CD8-positive, alpha-beta memory T cell (primary cell): ENCODE measurements at places on chromosomes 13 and 19.

GRCh38 chr13:38879278-38879677 is 111.4 kb downstream of the STOML3 start:
- no peak for DNase-seq

DNA sequence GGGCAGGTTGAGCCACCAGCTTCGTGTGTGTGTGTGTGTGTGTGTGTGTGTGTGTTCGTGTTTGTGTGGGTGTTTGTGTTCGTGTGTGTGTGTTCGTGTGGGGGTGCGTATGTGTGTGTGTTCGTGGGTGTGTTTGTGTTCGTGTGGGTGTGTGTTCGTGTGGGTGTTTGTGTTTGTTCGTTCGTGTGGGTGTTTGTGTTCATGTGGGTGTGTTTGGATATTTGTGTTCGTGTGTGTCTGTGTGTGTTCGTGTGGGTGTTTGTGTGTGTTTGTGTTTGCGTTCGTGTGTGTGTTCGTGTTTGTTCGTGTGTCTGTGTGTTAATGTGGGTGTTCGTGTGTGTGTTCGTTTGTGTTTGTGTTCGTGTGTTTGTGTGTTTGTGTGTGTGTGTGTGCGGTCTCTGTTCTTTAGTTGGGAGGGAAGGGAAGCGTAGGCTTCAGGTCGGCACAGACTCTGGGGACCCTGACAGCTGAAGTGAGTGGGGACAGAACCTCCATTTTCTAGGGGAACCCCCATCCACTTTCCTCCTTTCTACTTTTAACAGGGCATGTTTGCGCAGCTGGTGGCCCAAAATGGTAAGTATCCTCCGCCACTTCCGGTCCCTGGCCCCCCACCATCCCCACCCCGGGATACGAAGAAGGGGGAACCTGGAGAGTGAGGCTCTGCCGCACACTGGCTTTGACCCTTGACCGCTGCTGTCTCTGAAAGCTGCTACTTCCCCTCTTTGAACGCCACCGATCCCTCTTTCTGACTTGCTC is 1.6 kb downstream of the TNFSF9 start:
- no peak for DNase-seq

DNA sequence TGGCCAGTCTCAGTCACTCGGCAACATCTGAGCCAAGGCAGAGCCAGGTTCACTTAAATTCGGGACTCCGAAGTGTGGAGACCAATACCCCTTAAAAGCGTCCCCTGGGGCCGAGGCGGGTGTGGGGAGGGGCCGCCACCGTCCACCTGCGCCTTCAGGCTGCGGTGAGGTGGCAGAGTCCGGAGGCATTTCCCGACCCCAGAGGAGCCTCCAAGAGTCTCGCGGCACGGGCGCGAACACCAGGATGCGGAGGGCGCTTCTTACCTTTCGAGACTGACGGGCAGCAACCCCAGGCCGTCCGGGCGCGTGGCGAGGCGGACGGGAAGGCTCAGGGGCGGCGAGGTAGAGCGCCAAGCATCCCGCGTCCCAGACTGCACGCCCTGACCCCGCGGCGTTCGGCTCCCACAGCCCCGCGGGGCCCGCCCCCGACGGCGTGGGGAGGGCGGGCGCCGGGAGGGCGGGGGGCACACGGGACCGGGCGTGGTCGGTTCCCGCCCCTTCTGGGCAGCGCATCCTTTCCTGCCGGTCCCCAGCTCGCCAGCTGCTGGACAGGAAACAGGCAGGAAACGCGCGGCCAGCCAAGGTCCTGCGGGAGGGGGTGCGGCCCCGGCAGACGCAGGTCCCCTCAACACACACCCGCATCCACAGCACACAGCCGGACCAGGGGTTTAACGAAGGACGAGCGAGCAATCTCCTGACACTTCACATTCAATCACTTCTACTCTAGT is at the start of gene THSD1:
TSS of gene THSD1 (minus strand) at position 406 of the 728 bp plus-strand sequence. CDS start 3,572 bp downstream, outside the sequence.
- peak; percentile 3 for DNase-seq

GRCh38 chr13:113157929-113158747 is at the start of gene PROZ:
PROZ (plus strand) TSS chr13:113158648; CDS start chr13:113158661, 13 bp downstream.
- no peak for DNase-seq

DNA sequence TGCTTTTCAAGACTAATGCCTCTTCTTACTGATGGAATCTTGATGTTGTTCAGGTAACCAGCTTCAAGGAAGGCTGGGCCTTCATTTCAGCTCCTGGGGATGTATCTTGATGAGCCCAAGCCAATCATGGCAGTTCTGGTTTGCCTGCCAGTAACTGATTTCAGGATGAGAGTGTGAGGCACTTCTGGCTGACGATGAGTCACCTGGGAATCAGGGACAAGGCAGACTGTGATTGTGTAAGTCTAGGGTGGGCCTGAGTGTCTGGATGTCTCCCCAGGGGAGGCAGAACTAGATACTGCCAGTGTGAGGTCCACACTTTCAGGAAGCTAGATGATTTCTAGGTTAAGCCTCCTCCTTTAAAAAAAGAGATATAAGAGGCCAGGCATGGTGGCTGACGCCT is 77.3 kb upstream of the KL start:
- DNase-seq: no peak

DNA sequence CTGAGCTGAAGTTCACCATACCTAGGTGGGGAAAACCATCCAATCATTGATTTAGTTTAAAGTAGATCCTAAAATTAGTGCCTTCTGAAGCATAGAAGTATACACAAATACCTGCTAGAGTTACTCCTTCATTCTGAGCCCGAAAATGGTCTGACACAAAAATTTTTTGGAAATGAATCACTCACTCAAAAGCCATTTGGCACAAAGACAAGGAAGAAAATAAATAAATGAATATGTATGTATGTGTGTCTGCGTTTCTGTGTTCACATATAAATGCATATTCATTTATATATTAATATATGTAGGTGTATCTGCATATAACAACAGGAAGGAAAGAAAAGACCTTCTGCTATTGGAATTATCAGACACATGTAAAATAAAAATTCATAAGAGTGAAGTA is 614.4 kb upstream of the PCDH9 start:
- no peak for DNase-seq

DNA sequence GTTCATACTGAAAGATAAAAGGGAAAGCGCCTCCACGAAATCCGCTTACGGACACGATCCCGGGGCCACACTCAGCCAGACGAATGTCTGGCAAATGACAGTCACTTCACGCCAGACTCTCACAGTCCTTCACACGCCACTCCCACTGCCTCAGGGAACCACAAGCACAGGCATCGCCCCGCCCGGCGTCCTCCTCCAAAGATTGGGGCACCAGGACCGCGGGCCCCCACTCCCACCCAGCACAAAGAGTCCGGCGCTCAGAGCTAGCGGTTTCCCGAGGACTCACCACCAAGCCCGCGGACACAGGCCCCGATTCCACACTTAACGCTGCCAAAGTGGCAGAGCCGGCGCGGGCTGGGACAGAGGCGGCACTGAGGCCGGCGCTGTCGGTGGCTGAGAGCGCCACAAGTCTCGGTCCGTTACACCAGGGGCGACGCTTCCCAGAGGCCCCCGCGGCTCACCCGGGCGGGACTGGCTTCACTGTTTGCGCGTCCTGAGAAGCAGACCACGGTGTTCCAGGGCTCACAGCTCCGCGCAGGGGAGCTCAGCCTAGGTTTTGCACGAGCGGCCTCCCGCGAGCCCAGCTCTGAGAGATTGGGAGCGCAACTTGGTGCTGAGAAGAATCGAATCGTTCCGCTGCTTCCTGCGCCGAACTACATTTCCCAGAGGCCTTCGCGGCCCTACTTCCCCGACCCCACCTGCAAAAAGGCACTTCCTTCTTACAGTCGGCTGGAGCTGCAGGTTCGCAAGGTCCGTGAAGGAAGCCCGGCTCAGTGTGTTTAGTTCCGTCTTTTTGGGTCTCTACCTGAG is at the start of gene ZNF569:
TSS of gene ZNF569 (minus strand) at position 647 of the 810 bp plus-strand sequence. CDS start 22,523 bp downstream, outside the sequence.
- peak; percentile 91 for DNase-seq

- DNase-seq: no peak
These were observed 32.2 kb downstream of the CNMD start for GRCh38 chr13:52707375-52707774.

DNA sequence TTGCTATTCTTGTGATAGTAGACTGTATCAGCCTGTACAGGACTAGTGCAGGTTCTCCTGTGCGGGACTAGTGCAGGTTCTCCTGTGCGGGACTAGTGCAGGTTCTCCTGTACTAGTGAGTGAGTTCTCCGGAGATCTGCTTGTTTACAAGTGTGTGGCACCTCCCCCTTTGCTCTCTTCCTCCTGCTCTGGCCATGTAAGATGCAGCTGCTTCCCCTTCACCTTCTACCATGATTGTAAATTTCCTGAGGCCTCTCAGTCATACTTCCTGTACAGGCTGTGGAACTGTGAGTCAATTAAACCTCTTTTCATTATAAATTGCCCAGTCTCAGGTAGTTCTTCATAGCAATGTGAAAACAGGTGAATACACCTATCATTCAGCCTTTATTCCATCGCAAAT is 289.6 kb downstream of the TEX29 start:
- no peak for DNase-seq

DNA sequence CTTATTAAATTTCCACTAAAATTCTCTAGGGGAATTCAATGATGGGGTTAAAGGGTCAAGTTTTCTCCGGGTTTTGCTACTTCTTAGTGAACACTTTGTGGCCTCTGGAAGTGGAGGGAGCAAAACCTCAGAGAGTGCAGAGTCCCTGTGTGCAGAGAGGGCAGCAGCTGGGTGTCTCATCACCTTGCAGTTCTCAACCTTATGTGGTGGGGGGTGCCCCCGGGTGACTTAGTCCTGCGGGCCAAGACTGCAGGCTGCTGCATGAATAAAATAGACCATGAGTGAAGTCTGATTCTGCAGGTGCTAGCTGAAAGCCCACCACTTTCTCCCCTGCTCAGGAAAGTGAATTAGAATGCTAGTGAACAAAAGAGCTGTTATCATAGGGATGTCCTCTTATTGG is 191.6 kb downstream of the DLEU7 start:
- no peak for DNase-seq

GRCh38 chr13:71374471-71375049 is 492.4 kb downstream of the DACH1 start:
- DNase-seq: no peak

DNA sequence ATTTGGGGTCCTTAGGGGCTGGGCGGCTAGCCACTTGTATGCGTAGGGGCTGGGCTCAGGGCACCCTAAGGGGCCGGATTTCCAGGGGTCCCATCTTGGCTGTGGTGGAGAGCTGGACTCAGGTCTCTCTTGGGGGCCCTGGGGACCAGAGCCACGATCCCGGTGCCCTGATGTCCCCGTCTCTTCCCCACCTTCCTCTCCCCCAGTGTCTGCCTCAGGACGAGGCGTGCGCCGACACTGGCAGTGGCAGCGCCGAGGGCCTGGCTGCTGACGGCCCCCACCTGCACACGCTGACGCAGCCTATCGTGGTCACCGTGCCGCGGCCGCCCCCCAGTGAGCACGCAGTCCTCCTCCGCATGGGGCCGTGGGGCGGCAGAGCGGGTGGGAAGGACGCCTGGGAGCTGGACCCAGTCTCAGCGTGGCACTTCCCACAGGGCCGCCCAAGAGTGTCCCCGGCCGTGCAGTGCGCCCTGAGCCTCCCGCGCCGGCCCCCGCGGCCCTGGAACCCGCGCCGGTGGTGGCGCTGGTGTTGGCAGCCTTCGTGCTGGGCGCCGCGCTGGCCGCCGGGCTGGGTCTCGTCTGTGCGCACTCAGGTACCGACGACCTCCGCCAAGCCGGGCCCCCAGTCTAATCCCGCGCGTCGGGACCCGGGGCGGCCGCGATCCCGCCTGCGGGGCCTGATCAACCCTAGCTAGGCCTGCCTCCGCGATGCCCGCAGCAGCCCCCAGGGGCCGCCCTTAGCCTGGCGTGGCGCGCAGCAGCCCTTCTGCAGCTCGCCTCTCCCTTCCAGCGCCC is 2.7 kb upstream of the SNAPC2 start:
- peak; percentile 48 for DNase-seq

DNA sequence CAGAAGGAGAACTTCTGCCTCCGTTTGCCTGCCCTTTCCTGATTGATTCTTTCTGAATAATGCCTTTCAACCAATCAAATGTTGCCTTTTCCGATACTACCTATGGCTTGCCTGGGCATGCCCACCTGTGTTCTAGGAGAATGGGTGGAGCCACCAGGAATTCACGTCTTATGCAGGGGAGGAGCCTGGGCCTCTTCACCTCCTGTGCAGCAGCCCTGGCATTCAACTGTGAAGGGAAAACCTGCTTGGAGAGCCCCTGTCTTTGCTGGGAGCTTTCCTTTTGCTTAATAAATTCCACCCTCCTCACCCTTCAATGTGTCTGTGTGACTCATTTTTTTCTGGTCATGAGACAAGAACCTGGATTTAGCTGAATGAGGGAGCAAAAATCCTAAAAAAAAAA is 730.7 kb downstream of the UQCRFS1 start:
- DNase-seq: no peak

DNA sequence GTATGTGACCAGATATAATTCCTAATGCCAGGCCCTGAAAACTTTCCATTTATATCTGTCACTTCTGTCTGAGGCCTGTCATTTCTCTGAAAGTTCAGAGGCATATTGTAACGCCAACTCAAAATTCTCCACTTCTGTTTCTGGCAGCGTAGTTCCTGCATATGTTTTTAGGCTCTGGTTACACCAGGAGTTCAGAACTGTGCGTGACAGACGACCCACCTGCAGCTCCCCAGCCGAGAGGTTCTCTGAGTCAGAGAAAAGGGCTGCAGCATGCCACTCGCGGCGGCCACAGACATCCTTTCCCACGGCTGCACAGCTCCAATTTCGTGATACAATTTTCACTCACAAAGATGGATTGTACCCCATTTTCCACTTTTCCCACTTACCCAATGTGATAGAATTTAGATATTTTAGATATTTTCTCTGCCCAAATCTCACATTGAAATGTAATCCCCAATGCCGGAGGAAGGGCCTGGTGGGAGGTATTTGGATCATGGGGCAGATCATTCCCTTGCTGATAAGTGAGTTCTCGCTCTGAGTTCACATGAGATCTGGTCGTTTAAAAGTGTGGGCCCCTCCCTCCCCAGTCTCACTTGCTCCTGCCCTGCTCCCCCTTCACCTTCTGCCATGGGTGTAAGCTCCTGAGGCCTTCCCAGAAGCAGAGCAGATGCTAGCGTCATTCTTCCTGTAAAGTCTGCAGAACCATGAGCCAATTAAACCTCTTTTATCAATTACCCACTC is 308.1 kb downstream of the LIG4 start:
- DNase-seq: no peak

- no peak for DNase-seq
These were observed 459.4 kb downstream of the FOXO1 start for GRCh38 chr13:40207001-40207478.

- no peak for DNase-seq
These were observed at the start of gene ZNF556 for GRCh38 chr19:2867025-2867991. ZNF556 (plus strand) TSS chr19:2867335; CDS start chr19:2867422, 87 bp downstream.

GRCh38 chr13:26624572-26624971 is 67.1 kb downstream of the WASF3 start:
- no peak for DNase-seq

GRCh38 chr19:8333767-8334457 is 9.2 kb downstream of the KANK3 start:
- no peak for DNase-seq

- no peak for DNase-seq
These were observed 28.0 kb downstream of the BTBD2 start for GRCh38 chr19:1987197-1988187.

- DNase-seq: no peak
These were observed 243.8 kb upstream of the MAB21L1 start for GRCh38 chr13:35720290-35720689.

GRCh38 chr19:33280351-33280921 is 21.9 kb downstream of the CEBPA start:
- DNase-seq: no peak
